Islet precursor cell (in vitro differentiated cells): ENCODE measurements at places on chromosomes 6 and 20.
A peak's percentile ranks its signal among the peaks of the same experiment; 100 is the strongest.

DNA sequence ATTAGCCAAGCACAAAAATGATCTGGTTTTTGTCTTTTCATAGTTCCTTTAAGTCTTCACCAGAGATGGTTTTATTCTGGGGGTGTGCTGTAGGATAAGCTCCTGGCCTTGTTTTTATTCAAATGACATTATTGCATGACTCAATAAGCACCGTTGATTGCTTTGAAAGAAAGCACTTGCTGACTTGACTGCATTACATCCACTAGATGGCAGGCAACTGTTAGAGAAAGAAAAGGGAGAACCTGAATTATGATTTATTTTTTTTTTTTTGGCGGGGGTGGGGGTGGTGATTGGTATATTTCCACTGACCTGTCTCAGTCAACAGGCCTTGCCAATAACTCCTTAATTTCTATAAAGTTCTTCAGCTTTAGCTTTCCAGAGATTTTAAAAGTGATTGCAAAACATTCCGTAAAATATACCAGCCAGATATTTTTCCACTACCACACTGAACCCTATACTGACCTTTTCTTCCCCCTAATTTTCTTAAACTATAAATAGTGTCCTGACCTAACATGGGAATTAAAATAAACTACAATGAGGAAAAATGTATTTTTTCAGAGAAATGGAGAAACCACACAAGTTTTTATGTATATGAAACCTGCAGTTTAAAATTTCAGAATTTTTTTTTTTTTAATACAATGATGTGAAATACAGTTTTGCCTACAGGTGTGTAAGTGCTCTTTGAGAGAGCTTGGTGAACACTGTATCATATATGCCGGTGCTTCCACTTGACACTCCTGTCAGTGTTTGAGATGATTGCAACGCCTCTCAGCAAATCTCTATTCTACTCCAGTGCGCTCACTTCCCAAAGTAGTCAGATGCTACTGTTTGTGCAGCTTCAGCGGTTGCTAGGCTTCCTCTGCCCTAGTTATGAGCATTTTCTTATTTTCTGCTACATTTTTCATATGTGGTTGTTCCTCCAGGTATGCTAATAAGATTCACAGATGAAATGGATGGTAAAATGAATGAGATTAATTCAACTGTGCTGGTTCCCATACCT is 274.3 kb downstream of the CD109 start:
- DNase-seq, result no peak

- DNase-seq, result no peak
These were observed 12.1 kb upstream of the NTSR1 start for GRCh38 chr20:62696434-62696957.

GRCh38 chr6:132752255-132752654 is 5.4 kb downstream of the VNN2 start:
- DNase-seq, result no peak

GRCh38 chr20:3041854-3042409 is 1.5 kb upstream of the GNRH2 start:
- DNase-seq, result no peak

DNA sequence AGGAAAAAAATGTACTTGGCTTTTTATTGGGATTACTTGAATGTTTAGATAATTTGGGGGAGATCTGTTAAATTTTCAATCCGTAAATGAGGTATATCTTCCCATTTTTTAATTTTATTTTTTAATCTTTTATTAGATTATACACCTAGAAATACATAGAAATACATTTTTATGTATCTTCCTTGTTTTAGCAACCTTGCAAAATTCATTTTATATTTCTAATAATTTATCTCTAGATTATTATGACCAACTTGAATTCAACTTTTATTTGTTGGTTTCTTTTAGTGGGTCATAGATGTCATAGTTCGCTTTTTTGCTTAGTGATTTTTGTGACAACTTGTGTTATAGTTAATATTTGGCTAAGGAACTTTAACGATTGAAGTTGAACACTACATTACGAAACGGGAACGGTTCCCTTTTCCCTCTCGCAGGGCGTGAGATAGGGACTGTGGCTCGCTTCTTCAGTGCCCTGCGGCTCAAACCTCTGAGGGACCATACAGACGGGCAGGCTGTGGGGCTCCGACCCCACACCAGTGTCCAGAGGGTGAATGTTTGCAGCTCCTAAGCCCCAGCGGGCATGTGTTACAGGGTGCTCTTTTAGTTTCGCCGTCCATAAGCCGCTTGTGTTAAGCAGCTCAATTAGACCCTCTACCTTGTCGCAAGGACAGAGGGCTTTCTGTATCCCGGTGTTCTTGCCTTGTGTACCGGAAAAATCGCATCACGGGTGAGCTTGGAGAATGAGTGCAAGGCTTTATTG is 53.8 kb downstream of the PRND start:
- DNase-seq, result peak; percentile 20

DNA sequence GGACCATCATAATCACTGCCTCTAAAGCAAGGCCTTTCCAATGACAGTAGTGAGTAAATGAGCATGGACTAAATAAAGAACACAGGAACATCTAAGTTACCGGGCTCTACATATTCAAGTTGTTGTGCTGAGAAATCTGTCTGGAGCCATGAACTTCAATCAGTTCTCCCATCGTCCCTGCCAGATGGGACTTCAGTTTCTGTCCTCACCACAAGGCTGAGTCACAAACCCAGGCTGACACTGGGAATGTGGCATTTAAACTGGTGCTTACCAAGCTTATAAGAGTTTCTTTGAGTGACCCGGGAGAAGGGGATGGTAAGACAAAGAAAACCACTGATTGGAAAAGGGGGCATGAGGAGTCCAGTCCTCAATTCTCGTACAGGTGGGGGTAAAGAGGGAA is 497.0 kb downstream of the MAFB start:
- DNase-seq, result peak; percentile 55
